ENCODE measurements at places on chromosomes 1 and 21.

- DNase-seq: no peak
These were observed 110.2 kb upstream of the C1orf174 start for GRCh38 chr1:4010284-4010683.

- no peak for DNase-seq
These were observed 154.6 kb downstream of the ROR1 start for GRCh38 chr1:63928186-63929105.

GRCh38 chr21:44258056-44258725, 3.5 kb downstream of the DNMT3L start:
- no peak for DNase-seq

- no peak for DNase-seq
These were observed 32.2 kb downstream of the SLC30A7 start for GRCh38 chr1:100928128-100928527.

GRCh38 chr21:34671891-34672290, 3.1 kb downstream of the CLIC6 start:
- DNase-seq: no peak

- DNase-seq: no peak
These were observed 36.6 kb downstream of the SLAMF6 start for GRCh38 chr1:160486453-160486852.

GRCh38 chr1:220825819-220826551, 39.3 kb downstream of the MTARC1 start:
- no peak for DNase-seq

DNA sequence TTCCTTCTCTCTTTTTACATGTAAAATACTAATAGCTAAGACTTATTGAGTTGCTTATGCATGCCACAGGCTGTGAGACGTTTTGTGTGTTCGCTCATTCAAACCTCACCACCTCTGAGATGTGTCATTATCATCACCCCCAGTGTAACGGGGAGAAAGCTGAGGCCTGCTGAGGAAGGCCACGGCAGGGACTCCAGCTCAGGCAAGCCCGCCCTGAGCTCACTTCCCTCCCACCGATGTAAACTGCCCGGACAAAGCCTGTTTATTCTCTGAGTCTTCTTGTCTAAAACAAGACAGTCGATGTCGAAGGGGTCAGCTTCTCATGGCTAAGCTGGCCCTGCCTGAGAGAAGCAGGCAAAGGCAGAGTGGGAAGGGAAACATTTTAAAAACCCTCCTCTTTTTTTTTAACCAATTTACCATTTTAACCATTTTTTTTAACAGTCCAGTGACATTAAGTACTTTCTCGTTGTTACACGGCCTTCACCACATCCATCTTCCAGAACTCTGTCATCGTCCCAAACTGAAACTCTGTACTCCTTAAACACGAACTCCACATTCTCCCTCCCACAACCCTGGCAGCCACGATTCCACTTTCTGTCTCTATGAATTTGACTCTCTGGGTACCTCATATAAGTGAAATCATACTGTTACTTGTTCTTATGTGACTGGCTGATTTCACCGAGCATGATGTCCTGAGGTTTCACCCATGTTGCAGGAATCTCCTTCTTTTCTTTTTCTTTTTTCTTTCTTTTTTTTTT, 204.8 kb upstream of the GALNT2 start:
- DNase-seq: no peak
